ENCODE measurements at places on chromosomes 2 and 18.

DNA sequence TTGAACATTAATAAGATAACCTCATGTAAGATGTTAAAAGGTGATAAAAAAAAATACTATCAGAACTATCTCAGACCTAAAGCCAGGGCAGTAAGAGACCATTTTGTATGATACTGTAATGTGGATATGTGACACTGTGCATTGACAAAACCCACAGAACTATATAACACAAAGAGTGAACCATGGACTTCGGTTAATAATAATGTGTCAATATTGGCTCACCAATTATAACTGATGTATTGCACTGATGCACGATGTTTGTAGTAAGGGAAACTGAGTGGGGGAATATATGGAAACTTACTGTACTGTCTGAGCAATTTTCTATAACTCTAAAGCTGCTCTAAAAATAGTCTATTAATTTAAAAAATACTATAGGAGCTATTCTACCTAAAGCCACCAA lies 40.7 kb upstream of the PARD3B start:
- DNase-seq = no peak

GRCh38 chr2:45055162-45055605 lies 45.9 kb upstream of the SIX2 start:
- DNase-seq = no peak

DNA sequence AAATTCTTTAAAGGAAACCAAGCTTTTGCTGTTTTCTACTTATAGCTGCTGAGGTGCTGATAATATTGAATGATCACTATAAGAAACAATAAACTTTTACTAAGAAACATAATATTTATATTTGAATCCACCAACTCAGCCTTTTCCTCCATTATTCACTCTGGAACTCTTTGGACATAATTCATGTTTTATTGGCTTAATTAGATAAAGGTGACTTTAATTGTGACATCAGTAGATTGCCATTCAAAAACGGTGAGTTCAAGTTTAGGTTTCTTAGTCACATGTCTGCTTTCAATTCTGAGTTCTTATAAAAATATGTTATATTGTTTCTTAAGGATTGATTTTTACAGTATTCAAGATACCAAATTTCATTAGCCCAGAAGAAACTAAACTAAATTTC lies 24.0 kb downstream of the CCDC85A start:
- DNase-seq = no peak

DNA sequence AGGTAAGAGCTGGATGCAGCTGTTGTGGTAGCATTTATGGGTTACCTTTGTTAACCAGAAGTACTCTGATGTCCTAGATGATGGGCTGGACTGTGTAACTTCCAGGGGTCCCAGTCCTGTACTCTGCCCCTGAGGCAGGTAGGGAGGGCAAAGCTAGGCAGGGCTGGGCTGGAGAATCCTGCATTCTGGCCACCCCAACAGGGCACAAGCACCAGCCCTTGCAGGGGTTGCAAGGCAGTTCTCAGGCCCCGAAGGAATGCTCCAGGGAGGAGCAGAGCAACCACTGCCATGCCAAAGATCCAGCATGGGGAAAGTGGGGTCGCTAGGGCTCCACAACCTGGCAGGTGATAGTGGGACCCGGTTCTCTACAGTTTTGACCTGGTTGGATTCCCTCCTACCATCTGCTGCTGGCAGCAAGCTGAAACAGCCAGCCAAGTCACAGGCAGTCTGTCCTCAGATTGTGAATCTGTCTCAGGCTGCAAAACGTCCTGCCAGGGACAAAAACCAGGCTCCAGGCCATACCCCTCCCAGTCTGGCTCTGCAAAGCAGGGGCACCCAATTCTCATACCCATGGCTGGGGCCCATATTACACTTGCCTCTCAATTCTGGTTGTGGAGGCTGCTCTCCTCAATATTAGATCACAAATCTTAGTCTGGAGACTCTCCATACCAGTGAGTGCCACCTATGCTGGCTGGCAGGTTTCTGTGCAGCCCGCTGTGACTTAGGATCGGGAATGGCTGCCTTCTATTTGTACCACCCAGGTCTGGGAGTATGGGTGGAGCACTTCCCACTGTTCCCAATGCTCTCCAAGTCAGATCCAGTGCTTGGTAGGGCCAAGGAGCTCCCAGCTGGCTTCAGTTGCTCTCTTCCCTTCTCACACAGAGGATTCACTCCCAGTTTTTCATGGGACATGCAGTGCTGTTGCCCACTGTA lies 61.1 kb downstream of the SMCHD1 start:
- DNase-seq = no peak

DNA sequence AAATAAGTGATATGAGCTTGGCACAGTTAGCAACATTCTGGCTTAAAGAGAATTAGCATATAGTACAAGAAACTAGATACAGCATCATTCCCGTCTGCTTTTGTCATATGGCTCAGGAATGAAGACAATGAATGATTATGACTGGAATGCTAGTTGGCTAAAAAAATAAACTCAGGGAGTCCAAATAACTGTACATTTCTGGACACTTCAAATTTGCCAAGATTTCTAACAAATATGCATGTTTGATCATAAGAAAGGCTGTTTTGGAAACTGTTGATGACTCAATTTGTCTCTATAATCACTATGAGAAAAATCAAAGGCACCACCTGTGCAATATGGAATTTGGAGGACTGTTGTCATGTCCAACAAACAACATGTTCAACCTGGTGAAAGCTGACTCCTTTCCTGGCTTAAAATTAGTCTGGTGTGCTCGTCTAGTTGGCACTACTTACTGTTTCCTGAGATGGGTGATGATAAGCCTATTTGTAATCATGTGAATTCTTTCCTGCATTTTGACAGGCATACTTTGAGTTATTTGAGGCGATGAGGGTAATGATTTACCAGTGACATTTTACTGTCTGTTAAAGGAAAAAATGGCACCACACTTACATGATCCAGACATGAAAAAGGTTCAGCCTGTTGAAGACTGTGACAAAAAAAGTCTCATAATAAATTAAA lies 133.9 kb upstream of the CDH20 start:
- DNase-seq = no peak

DNA sequence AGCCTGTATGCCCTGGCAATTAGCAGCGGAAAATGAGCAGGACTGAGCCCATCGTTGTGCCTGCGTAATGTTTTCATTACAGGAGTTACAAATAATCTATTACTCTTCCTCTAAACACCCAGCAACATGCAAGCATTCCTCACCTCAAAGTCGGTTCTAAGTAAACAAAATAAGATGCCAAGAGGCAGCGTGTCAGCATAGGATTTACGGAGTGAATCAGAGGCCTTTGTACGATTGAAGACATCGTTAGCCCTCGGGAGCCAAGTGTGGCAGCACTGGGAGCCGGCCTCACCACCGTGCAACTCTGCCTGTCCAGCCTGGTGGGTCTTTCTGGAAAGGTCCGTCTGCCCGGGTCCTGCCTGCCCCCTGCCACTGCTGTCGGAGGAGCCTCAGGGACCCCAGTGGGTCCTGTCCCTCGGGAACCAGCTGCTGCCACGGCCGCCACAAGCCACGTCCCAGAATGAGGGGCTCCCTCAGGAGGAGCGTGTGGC lies 80.1 kb upstream of the CTDP1 start:
- DNase-seq = no peak
